Activated naive CD8-positive, alpha-beta T cell treated with anti-CD3 and anti-CD28 coated beads, Interleukin-2, amount 10 ng/mL, durations not matched to agents 7 days and 5 days (primary cell): ENCODE measurements at places on chromosomes 5 and 9. TPM values are rescaled to one million over a fixed set of nuclear protein-coding genes. Genes with fewer than 3 reads are reported as not detected.

The RANBP17 gene
- total RNA-seq = 0.53 TPM

The GNG10 gene
- total RNA-seq = 17.8 TPM

The FABP6 gene
- total RNA-seq = not detected

The BRINP1 gene
- total RNA-seq = not detected

DNA sequence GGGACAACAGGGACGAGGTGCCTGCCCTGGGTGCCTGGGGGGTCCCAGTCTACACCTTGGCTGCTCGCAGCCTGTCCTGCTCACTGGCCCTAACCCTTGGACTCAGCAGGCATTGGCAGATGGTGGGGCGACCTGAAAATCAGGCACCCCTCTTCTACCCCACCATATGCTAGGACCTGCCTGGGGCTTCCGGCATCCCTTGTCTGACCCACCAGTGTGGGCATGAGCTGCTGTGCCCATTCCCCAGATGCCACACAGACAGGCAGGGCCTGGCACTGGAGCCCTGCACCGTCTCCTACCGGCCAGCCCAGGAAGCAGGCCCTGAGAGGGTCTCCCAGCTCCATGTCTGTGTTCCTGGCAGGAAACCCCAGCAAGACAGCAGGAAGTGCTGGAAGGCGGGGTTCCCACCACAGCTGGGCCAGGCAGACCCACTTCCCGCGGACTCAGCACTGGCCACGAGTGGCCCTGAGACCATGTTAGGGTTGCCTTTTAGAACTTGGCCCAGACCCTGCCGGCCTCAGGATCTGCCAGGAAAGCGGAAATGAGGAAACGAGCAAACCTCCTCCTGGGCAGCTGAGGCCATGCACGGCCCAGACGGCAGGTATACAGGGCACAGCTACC lies 3.1 kb downstream of the NINJ1 start:
- DNase-seq = no peak
- peaks cover 41% of the 10 kb centered on the region for H3K4me1 ChIP-seq
- H3K36me3 ChIP-seq = peaks cover 1% of the 10 kb centered on the region
- H3K4me3 ChIP-seq = no peak overlapping the region
- peak overlapping the region; percentile 26 for H3K27ac ChIP-seq
- no peaks in the 10 kb centered on the region for H3K27me3 ChIP-seq

- H3K4me1 ChIP-seq = peaks cover 8% of the 10 kb centered on the region
- no peak for DNase-seq
- no peaks in the 10 kb centered on the region for H3K36me3 ChIP-seq
Measured at GRCh38 chr9:91835632-91836031, 114.4 kb downstream of the ROR2 start.

DNA sequence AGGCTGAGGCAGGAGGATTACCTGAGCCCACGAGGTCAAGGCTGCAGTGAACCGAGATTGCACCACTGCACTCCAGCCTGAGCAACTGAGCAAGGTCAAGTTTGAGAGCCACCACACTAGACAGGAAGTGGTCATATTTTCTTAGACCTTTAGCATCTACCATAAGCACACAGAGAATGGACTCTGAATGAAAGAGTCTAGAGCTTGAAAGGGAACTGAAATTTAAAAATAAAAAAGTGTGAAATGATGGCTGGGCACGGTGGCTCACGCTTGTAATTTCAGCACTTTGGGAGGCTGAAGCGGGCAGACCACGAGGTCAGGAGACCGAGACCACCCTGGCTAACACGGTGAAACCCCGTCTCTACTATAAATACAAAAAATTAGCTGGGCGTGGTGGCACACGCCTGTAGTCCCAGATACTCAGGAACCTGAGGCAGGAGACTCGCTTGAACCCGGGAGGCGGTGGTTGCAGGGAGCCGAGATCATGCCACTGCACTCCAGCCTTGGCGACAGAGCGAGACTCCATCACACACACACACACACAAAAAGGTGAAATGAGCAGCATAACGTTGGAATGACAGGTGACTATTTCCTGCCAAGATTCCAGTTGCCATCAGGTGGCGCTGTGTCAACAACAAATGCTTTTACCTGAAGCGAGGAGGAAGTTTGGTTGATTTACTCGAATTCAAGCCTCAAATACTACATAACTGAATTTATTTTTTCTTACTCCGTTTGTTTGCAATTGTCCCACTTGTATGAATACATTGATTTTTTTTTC lies 21.3 kb upstream of the AK3 start:
- DNase-seq = peak; percentile 77
- peaks cover 2% of the 10 kb centered on the region for H3K36me3 ChIP-seq
- H3K4me1 ChIP-seq = peaks cover 8% of the 10 kb centered on the region
- peak overlapping the region; percentile 37 for H3K27ac ChIP-seq
- H3K4me3 ChIP-seq = peak overlapping the region; percentile 67
- peaks cover 10% of the 10 kb centered on the region for H3K27me3 ChIP-seq

DNA sequence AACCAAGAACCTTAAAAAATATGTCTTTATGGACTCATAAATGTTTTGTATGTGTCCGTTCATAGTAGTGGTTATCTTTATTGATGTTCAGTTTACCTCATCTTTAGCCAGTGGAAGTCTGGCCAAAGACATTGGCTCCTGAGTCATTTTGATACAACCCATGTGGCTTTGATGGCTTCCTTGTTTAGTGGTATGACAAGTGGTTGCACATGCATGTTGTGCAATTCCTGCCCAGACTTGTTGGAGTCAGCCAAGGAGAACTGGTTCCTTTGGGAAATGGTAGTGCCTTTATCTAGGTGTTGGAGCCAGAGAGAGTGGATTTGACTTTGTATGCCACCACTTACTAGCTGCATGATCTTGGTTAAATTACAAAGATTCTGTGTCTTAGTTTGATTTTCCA lies 94.3 kb downstream of the RPS23 start:
- H3K27ac ChIP-seq = no peak overlapping the region
- no peaks in the 10 kb centered on the region for H3K27me3 ChIP-seq
- H3K4me3 ChIP-seq = no peak overlapping the region
- H3K36me3 ChIP-seq = peaks cover 23% of the 10 kb centered on the region

GRCh38 chr5:178793151-178793550 lies 62.7 kb upstream of the ZNF354A start:
- no peaks in the 10 kb centered on the region for H3K27me3 ChIP-seq
- no peak overlapping the region for H3K4me3 ChIP-seq
- H3K36me3 ChIP-seq = no peaks in the 10 kb centered on the region
- no peak overlapping the region for H3K27ac ChIP-seq

DNA sequence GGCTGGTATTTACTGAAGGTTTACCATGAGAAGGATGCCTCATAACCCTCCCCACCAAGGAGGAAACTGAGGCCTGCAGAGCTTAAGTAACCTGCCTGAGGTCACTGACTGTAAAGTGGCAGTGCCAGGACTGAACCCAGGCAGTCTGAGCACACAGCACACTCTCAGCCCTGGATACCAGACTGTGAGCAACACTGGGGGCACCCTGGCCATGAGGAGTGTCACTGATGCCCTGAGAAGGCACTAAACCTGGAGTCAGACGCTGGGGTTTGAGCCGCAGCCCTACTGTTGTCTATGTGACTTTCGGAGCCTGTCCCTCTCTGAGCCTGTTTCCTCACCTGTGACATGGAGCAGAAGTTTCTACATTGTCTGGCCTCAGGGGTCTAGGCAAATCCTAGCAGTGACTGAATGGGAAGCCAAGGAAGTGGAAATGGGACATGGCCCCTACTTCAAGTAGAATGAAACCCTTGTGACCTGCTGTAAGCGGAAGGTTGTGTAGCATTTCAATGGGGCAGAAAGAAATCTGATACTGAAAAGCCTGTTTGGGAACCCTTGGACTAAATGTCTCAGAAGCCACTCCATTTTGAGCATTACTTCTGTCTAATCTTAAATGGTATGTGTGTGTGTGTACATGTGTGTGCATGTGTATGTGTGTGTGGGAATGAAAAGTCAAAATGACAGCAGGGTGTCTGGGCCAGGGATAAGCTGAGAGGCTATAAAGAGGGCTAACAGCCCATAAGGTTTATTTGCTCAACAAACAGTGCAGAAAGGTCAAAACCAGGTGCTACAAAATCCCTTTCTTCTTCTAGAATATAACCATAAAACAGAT lies 36.0 kb downstream of the B4GALT1 start:
- peaks cover 19% of the 10 kb centered on the region for H3K4me1 ChIP-seq
- H3K4me3 ChIP-seq = no peak overlapping the region
- no peaks in the 10 kb centered on the region for H3K27me3 ChIP-seq
- DNase-seq = no peak

DNA sequence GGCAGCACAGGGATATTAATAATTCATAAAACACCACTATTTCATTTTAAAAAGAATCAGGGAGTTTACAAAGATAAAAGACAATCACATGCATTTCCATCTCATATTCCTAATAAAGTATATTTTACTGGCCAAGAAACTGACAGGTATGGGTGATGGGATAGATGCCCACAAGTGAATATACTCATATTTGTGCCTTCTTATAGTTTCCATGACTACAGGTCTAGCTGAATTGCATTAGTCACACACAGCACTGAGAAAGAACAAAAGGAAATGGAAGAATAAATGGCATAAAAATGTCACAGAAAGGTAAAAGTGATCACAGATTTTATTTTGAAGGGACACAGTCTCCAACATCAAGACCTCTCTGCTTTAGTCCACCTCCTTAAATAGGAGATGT lies 193.5 kb downstream of the PLK2 start:
- H3K4me3 ChIP-seq = no peak overlapping the region
- no peak overlapping the region for H3K27ac ChIP-seq
- DNase-seq = no peak
- H3K4me1 ChIP-seq = no peaks in the 10 kb centered on the region

DNA sequence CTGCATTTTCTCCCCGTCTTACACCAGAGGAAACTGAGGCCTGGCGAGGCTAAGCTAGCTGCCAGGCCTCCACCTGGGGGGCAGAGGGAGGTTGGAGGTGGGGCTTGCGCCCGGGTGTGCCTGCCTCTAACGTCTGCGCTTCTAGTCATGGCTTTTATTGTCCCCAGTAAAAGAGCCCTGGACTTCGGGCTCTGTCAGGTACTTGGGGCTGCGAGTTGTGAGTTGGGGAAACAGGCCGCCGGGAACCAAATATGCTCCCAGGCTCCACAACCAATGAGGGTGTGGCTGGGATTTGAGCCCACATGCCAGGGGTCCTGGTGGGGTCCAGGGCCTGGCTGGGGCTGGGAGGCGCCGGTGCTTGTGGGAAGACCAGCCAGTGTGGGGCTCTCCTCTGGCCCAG lies 57.4 kb upstream of the NOTCH1 start:
- H3K27ac ChIP-seq = no peak overlapping the region
- no peak overlapping the region for H3K4me3 ChIP-seq
- no peaks in the 10 kb centered on the region for H3K36me3 ChIP-seq
- no peaks in the 10 kb centered on the region for H3K4me1 ChIP-seq
- DNase-seq = no peak

DNA sequence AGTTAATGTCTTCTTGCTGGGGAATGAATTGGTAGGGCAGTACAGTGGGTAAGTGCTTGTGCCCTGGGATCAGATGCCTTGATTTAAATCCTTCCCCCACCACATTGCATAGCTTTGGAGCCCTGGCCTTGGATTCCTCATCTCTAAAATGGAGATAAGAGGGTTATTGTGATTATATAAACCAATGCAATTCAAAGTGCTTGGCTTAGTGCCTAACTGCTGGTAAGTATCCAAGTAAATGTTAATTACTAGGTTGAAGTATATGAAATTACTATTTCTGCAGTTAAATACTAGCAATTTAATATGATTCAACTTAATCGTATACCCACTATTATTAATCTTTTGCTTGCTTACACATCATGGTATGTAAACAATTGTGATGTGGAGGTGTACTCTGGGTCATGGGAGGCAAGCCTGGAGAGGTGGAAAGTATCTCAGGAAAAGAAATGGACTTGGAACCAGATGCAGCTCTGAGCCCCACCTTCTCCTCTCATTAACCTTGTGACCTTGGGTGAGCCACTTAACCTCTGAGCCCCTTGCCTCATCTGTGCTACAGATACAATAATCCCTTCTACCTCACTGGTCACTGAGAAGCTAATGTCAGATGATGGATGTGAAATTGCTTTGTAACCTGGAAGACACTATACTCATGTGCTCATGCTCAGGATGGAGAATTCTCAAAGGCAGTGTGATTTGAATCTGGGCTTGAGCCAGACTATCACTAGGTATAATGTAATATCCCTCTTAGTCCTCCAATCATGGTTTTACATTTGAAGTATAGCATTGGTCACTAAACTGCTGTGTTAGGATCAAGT lies 23.8 kb downstream of the NEUROG1 start:
- DNase-seq = no peak
- H3K4me3 ChIP-seq = no peak overlapping the region
- no peak overlapping the region for H3K27ac ChIP-seq
- H3K4me1 ChIP-seq = peaks cover 4% of the 10 kb centered on the region

GRCh38 chr5:131413605-131414559 lies 150.0 kb downstream of the CDC42SE2 start:
- peak overlapping the region; percentile 89 for H3K27ac ChIP-seq
- peaks cover 36% of the 10 kb centered on the region for H3K4me1 ChIP-seq
- H3K27me3 ChIP-seq = no peaks in the 10 kb centered on the region
- peak overlapping the region; percentile 71 for H3K4me3 ChIP-seq
- DNase-seq = no peak
- H3K36me3 ChIP-seq = peaks cover 31% of the 10 kb centered on the region

GRCh38 chr5:92749943-92750342 lies 831.1 kb downstream of the NR2F1-AS1 start:
- no peak for DNase-seq
- H3K27ac ChIP-seq = no peak overlapping the region
- H3K4me3 ChIP-seq = no peak overlapping the region
- H3K4me1 ChIP-seq = no peaks in the 10 kb centered on the region

GRCh38 chr9:88379352-88379751 lies 8.9 kb upstream of the SPIN1 start:
- H3K27ac ChIP-seq = no peak overlapping the region
- H3K4me1 ChIP-seq = peaks cover 2% of the 10 kb centered on the region
- DNase-seq = no peak

GRCh38 chr9:109190151-109190550 lies 23.1 kb upstream of the FRRS1L start:
- DNase-seq = no peak
- peaks cover 6% of the 10 kb centered on the region for H3K4me1 ChIP-seq
- H3K27me3 ChIP-seq = peaks cover 10% of the 10 kb centered on the region
- H3K4me3 ChIP-seq = no peak overlapping the region

DNA sequence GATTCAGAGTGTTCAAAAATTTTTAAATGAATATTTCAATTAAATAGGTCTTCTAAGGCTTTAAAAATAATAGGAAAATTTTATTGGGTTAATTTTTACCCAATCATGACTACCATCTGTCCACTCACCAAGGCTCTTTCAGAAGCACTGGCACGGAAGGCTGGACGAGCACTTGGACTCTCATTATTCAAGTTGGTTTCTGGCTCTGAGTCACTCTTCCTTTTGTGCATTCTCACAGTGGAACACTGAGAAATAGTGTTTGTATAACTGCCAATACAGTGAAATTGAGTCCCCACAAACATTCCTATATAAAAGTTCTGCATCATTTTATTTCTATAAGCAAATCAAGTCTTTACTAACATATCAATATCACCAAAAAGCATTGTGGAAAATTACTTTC lies 1149.0 kb downstream of the EFNA5 start:
- H3K36me3 ChIP-seq = no peaks in the 10 kb centered on the region
- no peak for DNase-seq
- H3K4me1 ChIP-seq = no peaks in the 10 kb centered on the region
- H3K4me3 ChIP-seq = no peak overlapping the region

- peak overlapping the region; percentile 96 for H3K27ac ChIP-seq
- no peak for DNase-seq
- peaks cover 78% of the 10 kb centered on the region for H3K4me1 ChIP-seq
- H3K27me3 ChIP-seq = no peaks in the 10 kb centered on the region
- peaks cover 62% of the 10 kb centered on the region for H3K36me3 ChIP-seq
- H3K4me3 ChIP-seq = peak overlapping the region; percentile 74
Measured at GRCh38 chr9:114366334-114367128, 21.3 kb downstream of the AKNA start.
